Germinal center (tissue), 1 donor: ENCODE measurements at places on chromosomes 12 and 14.

GRCh38 chr12:86950444-86950843, 694.3 kb upstream of the MGAT4C start:
- DNase-seq: no peak

GRCh38 chr12:34605510-34605887, 583.2 kb downstream of the ALG10 start:
- DNase-seq: no peak

GRCh38 chr14:93619176-93619793, 169.0 kb downstream of the PRIMA1 start:
- peak; percentile 8 for DNase-seq

DNA sequence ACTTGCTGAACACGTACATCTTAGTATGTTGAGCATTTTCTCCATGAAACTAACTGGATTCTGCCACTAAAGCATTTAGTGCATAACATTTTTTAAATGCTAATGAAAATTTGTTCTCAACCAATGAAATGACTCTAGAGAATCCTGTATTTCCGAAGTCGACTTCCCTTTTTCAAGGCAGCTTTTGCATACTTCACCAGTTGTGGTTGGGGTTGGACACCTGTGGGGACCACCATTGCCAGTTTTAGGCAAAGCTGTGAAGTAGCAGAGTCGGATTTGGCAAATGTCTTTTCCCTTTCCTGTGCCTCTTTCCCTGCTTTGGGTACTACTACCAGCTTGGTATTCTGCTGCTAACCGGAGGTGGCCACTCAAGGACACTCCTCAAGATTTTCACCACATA, 349.2 kb downstream of the BCAT1 start:
- DNase-seq: peak; percentile 46

- DNase-seq: no peak
Measured at GRCh38 chr12:124865728-124866127, 2.1 kb upstream of the SCARB1 start.

- no peak for DNase-seq
Measured at GRCh38 chr12:462936-463705, 3.4 kb downstream of the B4GALNT3 start.

DNA sequence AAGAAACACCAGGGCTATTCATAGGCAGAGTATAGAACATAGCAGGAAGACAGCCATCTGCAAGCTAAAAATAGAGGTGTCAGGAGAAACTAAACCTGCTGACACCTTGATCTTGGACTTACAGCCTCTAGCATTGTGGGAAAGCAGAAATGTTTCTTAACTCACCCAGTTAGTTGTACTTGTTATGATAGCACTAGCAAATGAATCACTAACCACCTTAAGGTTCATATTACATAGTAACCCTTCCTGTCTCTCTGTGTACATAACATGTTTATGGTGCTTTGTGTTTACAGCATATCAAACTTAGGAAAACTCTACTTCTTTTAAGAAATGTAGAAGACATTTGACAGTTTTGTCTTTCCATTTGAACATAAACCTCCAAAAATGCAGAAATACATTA, 1031.3 kb downstream of the FSCB start:
- no peak for DNase-seq

DNA sequence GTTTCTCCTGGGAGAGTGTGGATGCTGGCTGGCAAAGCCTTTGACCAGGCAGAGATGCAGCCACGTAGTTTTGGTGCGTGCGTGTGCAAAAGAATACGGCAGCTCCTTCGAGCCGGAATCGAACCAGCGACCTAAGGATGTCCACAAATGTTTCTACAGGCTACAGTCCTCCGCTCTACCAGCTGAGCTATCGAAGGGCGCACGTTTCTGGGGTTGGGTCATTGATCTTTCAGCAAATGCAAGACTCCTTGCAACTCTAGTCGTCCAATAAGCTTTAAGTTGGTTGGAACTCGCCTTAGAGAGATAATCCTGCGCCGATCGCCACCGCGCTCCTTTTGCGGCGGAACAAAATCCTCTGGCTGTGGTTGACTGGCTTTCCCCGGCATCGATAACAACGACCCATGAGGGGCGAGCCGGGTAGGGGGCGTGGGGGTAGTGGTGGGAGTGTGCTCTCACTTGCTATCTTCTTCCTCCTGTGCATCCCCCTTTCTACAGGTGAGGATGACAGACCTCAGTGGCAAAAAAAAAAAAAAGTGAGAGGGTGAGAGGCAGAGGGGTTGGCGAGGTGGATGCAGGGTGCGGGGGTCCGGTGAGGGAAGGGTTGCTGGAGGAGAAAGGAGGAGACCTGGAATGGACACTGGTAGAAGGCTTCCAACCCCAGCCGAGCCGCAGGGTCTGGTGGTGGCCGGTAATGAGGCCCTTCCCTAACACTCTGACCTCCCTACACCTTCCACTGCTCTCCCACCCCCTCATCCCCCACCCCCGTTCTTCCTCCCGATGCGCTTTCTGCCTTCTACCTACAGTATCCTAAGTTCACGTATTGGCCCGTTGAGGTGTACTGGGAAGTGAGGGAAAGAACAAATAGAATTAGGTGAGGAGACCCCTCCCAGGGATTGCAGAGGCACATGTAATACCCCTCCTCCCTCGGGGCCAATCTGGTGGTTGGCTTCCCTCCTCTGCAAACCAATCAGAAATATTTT, 11.8 kb upstream of the OR6S1 start:
- no peak for DNase-seq

- DNase-seq: no peak
Measured at GRCh38 chr12:38367506-38367905, 50.9 kb downstream of the ALG10B start.

DNA sequence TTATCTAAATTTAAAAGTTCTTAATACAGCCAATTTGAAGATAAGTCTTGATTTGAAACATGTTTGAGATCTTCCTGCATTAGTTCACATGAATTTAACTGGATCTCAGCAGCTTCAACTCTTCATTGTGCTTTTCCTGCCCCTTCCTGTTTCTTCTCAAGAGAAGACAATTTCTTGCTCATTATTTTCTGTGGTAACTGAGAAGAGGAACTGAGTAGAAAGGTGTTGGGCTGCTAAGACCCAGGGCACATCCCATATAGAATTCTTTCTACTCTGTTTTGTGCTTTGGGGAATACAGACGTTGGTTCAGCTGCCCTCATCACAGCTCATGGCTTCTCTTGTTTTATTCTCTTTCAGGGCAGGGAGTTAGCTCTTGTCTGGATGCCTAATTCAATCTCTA, 110.2 kb downstream of the SNAPC1 start:
- peak; percentile 38 for DNase-seq

DNA sequence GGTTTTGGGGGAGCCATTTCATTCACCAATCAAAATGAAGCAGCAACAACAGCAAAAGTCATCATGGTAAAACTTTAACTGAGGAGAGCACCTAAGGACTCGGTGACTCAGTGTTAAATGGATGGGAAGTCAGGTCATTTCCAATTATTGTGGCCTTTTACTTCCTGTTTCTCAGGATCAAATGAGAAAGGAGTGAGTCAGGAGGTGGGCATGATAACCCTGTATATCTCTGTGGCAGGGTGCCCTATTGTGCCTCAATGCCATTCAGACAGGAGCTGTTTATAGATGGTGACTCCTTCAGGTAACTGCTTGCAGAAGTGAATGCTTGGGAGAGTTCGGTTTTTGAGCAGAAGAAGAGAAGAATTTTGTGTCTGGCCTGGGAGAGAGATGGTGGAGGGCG, 135.5 kb upstream of the CPM start:
- DNase-seq: no peak

DNA sequence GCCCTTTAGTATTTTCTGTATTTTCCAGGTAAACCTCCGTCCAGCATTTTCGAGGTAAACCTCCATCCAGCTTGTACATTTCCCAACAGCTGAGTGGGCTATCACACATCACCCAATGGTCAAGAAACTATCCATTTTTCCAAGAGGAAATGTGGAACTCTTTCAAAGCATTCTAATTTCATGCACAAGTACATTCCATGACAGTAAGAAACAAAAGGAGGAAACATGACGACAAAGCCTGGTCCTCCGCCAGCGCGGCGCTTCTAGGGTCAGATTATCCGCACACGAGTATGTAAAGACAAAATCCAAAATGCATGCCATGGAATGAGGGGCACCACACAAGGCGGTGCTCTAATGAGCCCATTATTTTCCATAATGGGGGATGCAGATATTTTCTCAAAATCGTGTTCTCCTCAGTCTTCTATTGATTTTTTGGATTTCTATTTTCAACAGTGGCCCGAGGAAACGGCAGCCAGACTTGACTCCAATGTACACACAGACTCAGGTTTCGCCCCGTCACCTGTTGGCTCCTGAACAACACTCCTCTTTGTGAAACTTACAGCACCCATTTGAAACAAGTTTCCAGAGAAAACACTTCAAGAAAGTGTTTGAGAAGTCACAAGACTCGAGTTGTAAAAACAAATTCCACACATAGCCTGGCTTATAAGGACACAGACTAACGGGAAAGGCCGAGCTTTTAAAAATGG, 107.4 kb downstream of the PRICKLE1 start:
- DNase-seq: no peak

DNA sequence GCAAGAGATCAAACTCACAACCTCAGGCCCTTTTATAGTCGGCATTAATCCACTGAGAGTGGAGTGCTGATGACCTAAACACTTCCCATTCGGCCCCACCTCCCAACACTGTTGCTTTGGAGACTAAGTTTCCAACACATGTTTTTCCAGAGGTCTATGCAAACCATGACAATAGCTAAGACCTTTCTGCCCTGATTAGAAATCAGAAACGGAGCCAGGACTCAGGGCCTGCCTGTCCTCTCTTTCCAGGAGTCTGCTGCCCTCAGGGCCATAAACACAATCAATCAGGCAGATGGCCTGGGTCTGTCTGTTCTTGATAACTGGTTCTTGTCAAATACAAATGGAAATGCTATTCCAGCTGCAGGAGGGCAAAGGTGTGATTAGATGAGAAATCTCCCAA, 97.2 kb upstream of the PSMC1 start:
- DNase-seq: no peak

DNA sequence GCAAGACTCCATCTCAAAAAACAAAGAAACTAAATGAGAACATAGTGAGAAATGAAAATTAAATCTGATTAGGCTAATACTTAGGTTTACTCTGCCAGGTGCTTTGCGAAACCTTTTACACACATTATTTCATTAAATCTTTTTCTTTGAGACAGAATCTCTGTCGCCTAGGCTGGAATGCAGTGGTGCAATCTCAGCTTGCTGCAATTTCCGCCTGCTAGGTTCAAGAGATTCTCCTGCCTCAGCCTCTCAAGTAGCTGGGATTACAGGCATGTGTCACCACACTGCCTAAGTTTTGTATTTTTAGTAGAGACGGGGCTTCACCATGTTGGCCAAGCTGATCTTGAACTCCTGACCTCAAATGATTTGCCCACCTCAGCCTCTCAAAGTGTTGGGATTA, 21.9 kb upstream of the EEA1 start:
- DNase-seq: no peak

GRCh38 chr14:50677527-50678063, 9.5 kb upstream of the SAV1 start:
- DNase-seq: no peak

DNA sequence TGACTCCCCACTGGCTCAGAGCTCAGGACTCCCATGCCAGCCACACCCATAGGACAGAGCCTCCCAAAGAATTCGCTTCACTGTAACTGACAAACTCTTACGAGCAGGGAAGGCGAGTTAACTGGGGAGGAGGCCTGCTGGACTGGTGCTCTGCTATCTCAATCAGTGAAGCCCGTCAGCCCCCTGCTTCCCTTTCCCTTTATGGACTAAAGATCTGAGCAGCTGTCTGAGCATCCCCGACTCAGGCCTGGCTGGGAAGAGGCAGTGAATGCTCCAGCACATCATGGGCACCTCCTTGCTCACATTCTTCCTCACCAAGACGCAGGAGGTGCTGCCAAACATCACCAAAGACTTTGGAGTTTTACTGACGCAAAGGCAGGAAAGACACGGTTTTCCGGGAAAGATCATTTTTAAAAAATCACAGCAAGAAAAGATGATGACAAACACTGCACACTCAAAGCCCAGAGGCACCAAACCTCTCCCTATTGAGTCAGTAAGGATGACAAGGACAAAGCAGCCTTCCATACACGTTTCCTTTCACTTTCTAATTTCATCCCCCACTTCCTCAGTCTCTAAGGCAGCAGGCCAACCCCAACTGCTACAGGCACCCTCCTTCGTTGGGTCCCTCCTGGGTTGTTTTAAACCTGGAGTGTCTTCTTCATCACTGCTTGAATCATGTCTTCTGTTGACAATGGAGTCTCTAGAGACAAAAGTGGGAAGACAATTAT, 45.0 kb upstream of the P2RX7 start:
- DNase-seq: no peak

DNA sequence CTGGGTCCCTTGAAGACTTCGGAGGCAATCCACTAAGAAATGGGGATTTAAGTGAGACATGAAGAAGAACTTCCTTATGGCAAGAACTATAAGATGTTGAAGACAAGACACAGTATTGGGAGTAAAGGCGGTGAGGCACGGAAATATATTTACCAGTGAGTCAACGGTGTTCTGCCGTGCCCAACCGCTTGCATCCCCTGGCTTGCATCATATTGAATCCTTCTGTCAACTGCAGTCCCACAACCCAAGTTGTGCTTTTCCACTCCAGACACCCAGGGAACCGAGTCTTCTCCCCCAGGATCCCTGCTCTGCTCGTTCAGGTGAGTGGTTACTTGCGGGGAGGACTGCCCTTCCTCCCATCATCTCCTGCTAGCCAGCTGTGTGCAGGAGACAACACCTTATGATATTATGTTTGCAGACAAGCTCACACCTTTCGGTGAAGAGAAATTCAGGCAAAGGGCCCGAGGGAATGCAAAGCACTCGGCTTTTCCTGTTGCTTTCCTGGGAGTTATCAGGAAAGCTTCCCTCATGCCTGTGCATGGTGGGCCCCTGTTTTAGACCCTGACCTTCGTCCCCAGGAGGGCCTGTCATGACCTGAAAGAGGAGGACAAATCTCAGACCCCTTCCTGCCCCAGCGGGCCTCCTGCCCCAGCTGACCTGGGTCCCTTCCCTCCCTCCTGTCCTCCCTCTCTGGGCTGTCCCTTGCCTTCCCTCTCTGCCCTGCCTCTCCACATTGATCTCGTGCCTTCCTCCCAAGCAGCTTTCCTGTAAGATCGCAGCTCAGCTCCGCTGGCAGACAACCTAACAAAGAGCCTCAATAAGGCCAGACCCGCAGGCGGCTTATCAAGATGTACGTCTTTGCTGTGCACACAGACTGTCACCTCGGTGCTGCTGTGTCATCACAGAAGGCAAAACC, 4.3 kb upstream of the LRTM2 start:
- no peak for DNase-seq

DNA sequence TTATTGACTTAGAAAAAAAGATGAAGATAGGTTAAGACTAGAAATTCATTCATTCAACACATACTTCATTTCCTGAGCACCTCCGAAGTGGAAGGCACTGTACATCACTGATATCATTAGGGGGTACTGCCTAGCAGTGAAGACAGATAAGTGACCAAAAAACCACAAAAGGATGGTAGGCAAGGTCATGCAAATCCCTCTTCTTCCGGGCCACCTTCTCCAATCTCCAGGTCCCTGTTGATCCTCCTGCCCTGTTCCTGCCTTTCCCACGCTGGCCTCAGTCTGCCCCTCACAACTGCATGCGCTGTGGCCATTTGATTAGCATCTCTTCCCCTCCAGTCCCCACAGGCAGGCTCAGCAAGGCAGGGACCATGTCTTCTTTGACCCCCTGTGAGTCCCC, 60.8 kb downstream of the SETD3 start:
- no peak for DNase-seq
